ENCODE measurements at places on chromosomes 16 and 17. TPM values are rescaled to one million over a fixed set of nuclear protein-coding genes. Genes with fewer than 3 reads are reported as not detected.
A peak's percentile ranks its signal among the peaks of the same experiment; 100 is the strongest.

Gene HOXB5
- total RNA-seq = not detected

Gene KRTAP4-9
- not detected for total RNA-seq

Gene UNC45B
- total RNA-seq = not detected

Gene G6PC1
- total RNA-seq = not detected

DNA sequence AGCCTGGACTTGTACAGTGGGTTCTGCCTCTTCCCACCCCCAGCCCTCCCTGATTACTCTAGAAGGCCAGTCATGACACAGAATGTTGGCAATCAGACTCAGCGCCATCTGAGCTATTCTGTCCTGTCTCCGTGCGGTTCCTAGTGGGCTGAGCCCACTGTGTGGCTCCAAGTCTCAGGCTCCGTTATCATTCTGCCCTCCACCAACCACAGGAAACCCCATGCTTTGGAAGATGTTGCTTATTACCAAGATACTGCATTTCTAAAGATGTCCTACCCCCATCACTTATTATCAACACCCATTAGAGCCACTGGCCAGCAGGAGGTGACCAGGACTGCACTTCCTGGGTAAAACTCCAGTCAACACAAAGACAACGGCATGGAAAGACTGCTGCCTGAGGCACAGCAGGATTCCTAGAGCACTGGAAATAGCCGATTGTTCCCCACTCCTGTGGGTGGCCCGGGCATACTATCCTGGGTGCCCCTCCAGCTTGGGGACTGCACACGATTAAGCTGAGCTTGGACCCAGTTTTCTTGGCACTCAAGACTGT, 133.6 kb downstream of the AATF start:
- no peak for DNase-seq

GRCh38 chr17:32523827-32524552, 37.2 kb downstream of the CDK5R1 start:
- DNase-seq = no peak

Gene CCL7
- not detected for total RNA-seq

DNA sequence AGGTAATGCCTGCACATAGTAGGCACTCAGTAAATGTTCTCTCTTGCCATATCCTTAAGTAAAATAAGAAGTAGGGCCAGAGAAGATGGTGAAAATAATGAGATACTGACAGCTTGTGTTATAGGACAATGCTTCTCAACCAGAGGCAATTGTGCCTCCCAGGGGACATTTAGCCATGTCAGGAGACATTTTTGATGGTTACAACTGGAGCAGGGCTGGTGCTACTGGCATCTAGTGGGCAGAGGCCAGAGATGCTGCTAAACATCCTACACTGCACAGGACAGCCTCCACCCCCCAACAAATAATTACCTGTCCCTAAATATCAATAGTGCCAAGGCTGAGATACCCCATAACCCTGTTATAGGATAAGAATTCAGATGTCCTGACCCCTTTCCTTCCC, 1.7 kb downstream of the RAD51D start:
- DNase-seq = peak; percentile 20

DNA sequence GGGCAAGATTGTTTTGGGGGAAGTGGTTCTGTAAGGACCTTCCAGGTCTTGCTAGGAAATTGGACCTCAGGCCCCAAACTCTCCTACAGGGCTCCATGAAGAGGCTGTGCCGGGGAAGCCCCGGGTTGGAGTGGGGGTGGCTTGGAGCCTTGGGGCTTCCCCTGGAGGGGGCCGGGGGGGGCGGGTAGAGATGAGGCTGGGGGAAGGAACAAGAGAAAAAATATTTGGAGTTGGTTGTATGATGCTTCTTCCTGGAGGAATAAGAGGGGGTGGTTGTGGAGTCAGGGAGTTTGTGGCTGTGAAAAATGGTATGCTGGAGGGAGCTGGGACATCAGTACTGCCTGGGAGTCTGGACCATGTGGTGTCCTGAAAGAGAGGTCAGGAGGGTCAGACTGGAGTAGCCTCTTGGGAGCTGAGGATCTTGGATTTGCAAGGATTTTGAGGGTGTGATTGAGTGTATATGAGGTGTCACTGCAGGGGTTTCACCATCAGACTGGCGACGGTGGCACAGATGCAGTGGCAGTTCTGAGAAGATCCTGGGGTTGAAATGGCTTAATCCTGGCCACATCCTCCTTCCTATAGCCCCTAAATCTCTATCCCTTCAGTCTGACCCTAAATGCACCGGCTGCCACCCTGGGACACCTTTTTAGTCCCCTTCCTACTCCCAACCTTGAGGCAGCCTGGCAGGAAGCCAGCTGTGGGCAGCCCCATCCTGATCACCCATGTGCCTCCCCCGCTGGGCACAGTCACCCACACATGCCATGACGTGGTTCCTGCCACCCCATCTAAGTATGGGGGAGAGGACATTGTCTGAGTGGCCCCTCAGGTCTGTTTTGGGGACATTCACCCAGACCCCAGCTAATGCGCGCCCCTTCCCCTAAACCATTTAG, 10.9 kb downstream of the RARA start:
- DNase-seq = peak; percentile 79

Gene PDILT
- total RNA-seq = not detected

- DNase-seq = no peak
Measured at GRCh38 chr17:51734462-51734861, 424.1 kb downstream of the CA10 start.

Gene KRT14
- not detected for total RNA-seq

DNA sequence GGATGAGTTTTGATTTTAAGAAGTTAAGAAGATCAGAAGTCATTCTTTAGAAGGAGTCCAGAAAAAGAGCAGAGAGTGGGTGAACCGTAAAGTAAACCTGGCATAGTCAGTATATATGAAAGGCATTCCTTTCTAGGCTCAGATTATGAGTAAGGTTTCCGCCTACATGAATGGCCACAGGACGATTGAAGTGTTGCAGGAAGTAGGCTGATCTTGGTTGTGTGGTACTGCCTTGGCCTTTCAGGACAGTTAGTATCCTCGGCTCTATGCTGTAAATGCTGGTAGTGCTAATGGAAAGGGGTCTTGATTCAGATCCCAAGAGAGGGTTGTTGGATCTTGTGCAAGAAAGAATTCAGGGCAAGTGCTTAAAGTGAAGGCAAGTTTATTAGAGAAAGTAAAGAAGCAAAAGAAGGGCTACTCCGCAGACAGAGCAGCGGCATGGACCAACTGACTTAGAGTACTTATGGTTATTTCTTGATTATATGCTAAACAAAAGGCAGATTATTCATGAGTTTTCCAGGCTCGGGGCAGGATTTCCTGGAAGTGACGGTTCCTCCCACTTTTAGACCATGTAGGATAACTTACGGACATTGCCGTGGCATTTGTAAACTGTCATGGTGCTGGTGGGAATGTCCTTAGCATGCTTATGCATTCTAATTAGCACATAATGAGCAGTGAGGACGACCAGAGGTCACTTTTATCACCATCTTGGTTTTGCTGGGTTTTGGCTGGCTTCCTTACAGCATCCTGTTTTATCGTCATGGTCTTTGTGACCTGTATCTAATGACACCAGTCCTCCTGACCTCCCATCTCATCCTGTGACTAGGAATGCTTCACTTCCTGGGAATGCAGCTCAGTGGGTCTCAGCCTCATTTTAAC, 164.8 kb downstream of the SNX29 start:
- no peak for DNase-seq

Gene CA7
- not detected for total RNA-seq

- no peak for DNase-seq
Measured at GRCh38 chr17:82835766-82836512, 3.9 kb downstream of the ZNF750 start.

DNA sequence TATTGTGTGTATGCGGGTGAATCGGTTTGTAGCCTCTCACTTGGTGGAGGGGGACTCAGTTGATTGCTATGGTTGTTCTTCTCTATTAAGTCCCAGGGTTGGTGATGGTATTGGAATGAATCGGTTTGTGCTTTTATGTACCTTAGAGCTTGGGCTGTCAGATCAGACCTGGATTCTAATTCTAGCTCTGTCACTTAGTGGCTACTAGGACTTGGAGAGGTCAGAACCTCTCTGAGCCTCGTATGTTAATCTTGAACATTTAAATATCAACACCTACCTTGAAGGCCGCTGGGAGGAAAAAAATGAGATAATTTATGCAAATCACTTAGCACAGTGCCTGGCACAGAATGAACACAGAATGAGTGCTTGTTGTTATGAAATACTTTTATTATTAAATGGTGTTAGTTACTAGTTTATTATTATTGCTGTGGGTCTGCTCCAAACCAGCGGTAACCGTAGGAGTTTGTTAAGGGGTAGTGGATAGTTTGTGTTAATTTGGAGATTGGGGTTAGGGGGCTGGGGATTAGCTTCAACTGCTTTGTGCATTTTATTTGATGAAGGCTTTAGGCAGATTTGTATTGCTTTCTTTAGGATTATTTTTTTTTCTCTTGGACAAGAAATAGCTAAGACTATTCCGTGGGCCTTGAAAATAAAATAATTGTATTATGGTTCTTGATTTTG, 3.5 kb downstream of the KDM6B start:
- no peak for DNase-seq

DNA sequence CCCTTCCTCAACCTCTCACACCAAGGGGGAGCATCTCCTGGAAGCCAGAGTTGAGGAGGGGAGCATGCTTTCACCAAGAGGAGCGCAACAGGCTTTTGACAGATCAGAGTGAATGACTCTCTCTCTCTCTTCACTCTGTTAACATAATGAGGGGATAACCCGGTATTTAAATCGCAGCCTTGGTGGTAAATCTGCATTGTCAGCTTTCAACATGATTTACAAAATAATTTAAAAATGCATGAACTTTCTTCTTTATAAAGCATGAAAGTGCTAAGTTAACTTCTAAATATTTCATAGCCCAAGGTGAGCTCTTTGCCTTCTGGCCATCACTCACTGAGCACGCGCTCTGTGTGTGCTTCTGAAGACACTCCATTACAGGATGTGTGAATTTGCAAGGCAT, 61.8 kb downstream of the TMEM114 start:
- no peak for DNase-seq

- no peak for DNase-seq
Measured at GRCh38 chr17:51154176-51154575, 817 bp downstream of the NME1 start.

Gene PSMB3
- total RNA-seq = 554 TPM

- DNase-seq = no peak
Measured at GRCh38 chr17:3768769-3769168, 32.2 kb downstream of the ITGAE start.

Gene ZMYND15
- total RNA-seq = 0.13 TPM

Gene MON1B
- 67.6 TPM for total RNA-seq

- DNase-seq = no peak
Measured at GRCh38 chr17:8360751-8361150, 15.8 kb downstream of the KRABD2 start.

GRCh38 chr17:76714822-76715495, 4.2 kb upstream of the MXRA7 start:
- peak; percentile 80 for DNase-seq

Gene RTN4RL1
- 2.5 TPM for total RNA-seq

All from activated T-cell treated with anti-CD3 and anti-CD28 coated beads, Interleukin-2, amount 50 U/mL, for 4 hours (primary cell).